ENCODE measurements at places on chromosomes 3 and 15. TPM values are rescaled to one million over a fixed set of nuclear protein-coding genes. Genes with fewer than 3 reads are reported as not detected.

The ACKR2 gene
- total RNA-seq = 0.53 TPM

The TGM4 gene
- total RNA-seq = not detected

GRCh38 chr3:65538101-65538500 lies 500.6 kb downstream of the MAGI1 start:
- no peak for DNase-seq
- no peaks in the 10 kb centered on the region for H3K4me1 ChIP-seq
- no peaks in the 10 kb centered on the region for H3K27me3 ChIP-seq
- no peak overlapping the region for H3K4me3 ChIP-seq

- no peak overlapping the region for H3K27ac ChIP-seq
- no peaks in the 10 kb centered on the region for H3K4me1 ChIP-seq
- no peaks in the 10 kb centered on the region for H3K27me3 ChIP-seq
Observed at GRCh38 chr15:63729115-63729884, 104.4 kb downstream of the HERC1 start.

- no peak for DNase-seq
- H3K27me3 ChIP-seq = no peaks in the 10 kb centered on the region
- H3K27ac ChIP-seq = no peak overlapping the region
- H3K4me1 ChIP-seq = peaks cover 4% of the 10 kb centered on the region
- H3K4me3 ChIP-seq = no peak overlapping the region
Observed at GRCh38 chr3:14118400-14119381, 6.0 kb downstream of the CHCHD4 start.
